ENCODE measurements at places on chromosomes 5 and 9. TPM values are rescaled to one million over a fixed set of nuclear protein-coding genes. Genes with fewer than 3 reads are reported as not detected.

Gene ADCY2
- total RNA-seq: not detected

Gene NUDT2
- 22.4 TPM for total RNA-seq

Gene SLCO6A1
- total RNA-seq: not detected

Gene PCDHA8
- total RNA-seq: 0.10 TPM

Gene P4HA2
- 43.8 TPM for total RNA-seq

Gene CATSPER3
- total RNA-seq: 0.49 TPM

Gene SEMA5A
- not detected for total RNA-seq

Gene ZFYVE16
- 14.1 TPM for total RNA-seq

Gene ORM2
- not detected for total RNA-seq

Gene ZNG1C
- 58.5 TPM for total RNA-seq

Gene NPR2
- 5.9 TPM for total RNA-seq

Gene PRRX2
- total RNA-seq: 5.2 TPM

Gene RECK
- total RNA-seq: 6.7 TPM

Gene PCDHB2
- 3.3 TPM for total RNA-seq

Gene PCDHA12
- total RNA-seq: 2.7 TPM

Gene PCDHGC4
- total RNA-seq: not detected
